K562 (cell line): ENCODE measurements at places on chromosomes 1 and 21.

GRCh38 chr1:168725831-168726230, 3.2 kb downstream of the DPT start:
- no peak for DNase-seq

- DNase-seq: no peak
These were observed 5.7 kb downstream of the DUSP23 start for GRCh38 chr1:159786465-159786864.

DNA sequence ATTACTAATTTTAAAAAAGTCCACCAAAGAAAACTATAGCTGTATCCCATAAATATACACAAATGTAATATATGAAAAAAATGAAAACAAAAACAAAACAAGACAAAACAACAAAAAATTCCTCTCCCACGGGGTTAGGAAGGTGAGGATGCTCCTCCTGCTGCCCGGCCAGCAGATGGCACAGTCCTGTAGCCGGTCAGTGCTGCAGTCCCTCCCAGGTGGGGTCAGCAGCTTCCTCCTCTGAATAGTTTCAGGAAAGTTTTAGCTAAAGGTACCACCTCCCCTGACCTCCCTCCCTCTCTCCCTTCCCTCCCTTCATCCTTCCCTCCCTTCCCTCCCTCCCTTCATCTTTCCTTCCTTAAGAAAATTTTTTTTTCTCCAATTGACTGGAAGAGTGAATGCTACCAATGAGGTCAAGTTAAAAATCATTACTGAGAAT, 67.8 kb upstream of the BCL10 start:
- DNase-seq: no peak

GRCh38 chr1:192453360-192453992, 122.1 kb upstream of the RGS1 start:
- DNase-seq: no peak

DNA sequence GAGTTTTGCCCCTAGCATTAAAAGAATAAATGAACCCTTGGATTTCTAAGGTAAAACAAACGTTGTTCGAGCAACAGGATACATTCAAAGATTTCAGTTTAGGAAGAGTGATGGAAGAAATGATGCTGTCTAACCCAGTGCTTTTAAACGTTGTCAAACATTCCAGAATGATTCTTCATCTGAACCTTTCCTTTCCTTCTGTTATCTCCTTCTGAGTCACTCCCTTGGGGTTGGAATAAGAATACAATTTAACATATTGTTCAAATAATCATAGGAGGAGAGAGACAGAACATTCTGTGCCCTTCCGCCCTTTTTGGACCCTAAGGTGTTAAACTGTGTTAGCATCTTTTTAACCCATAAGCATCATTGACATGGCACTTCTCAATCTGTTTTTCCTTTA, 61.1 kb upstream of the RCOR3 start:
- DNase-seq: no peak
